Activated CD4-positive, alpha-beta T cell treated with anti-CD3 and anti-CD28 coated beads, Interleukin-2, Interleukin-4, amounts not matched to agents 100 ng/mL and 50 ng/mL, durations not matched to agents 16 hours and 8 hours (primary cell): ENCODE measurements at places on chromosomes 2 and 18.

GRCh38 chr2:143190431-143190830 lies 61.2 kb downstream of the ARHGAP15 start:
- DNase-seq, result no peak

DNA sequence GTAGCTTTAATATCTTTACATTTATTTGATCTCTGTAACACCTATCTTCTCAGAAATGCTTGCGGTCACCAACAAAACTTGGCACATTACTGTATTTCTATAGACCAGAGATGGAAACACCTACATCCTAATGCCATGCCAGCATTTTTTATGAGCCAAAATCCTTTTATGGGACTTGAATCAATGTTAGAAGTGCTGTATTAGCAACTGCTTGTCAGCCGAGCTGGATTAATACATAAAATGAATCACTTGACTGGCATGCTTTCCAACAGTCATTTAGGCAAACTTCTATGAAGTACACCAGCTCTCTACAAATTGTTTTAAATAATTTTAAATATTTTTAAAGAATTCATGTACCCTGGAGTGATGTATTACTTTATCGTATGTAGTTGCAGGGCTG lies 272.9 kb upstream of the NRP2 start:
- DNase-seq, result no peak

DNA sequence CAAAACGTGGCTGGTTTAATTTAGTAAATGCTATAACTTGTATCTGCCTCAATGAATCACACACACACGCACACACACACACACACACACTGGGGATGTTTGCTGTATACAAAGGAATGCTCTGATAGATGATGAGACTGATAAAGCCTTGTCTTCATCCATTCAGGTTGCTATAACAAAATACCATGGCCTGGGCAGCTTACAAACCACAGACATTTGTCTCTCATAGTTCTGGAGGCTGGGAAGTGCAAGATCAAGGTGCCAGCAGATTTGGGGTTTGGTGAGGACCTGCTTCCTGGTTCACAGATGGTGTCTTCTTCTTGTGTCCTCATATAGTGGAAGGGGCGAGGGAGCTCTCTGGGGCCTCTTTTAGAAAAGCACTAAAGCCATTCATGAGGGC lies 149.5 kb upstream of the HDAC4 start:
- no peak for DNase-seq

DNA sequence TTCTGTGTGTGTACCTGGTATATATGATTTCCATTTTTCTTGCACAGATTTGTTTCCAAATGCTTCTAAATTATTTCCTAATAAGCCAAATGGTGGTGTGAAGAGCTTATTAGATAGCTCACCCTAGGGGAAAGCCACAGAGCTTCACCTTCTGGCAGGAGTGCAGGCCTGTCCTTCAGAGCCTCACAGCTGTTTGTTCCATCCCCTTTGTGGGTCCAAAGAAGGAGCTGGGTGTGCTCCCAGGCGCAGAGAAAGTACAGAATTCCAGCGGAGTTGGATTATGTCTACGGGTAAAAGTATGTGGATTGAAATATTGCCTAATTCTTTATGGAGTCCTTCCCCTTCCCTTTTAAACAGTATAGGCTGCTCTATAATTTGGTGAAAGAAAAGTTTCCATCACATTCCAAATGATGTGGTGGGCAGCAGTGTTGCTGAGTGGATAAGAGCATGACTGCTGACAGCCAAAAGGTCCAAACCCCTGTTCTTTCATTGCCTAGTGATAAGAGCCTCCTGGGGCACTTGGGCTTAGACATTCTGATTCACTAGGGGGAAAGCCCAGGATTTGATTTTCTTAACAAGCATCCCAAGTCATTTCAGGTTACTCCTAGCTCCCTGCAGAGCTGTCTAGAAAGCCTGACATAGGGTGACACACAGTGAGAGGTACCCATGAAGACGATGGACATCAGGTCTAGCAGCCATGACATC lies 86.6 kb downstream of the WDSUB1 start:
- no peak for DNase-seq

DNA sequence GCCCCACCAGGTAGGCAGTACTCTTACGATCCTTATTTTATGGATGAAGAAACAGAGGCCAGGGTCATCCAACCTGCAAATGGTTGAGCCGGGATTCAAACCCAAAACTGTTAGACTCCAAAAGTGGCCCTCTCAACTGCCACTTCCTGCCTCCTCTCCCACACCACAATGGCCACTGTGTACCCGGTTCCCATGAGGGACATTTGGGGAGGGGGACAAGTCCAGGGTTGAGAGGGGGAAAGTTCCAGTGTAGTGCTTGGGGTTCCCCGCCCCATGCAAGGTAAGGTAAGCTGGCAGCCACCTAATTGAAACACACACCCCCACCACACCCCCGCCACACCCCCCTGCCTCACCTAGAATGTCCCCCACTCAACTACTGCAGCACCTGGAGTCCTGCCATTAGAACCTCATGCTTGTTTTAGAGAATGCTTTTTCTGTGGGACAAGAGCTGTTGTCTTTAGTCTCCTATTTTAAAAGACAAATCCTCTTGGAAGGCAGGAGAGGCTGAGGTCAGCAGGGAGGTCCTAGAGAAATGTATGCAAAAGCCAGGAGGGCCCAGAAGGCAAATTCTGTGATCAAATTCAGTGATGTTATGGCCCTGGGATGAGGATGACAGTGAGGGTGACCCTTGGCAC lies 145.2 kb downstream of the ZFP36L2 start:
- no peak for DNase-seq

- DNase-seq, result no peak
These were observed 54.6 kb downstream of the CYP27C1 start for GRCh38 chr2:127165539-127165935.

DNA sequence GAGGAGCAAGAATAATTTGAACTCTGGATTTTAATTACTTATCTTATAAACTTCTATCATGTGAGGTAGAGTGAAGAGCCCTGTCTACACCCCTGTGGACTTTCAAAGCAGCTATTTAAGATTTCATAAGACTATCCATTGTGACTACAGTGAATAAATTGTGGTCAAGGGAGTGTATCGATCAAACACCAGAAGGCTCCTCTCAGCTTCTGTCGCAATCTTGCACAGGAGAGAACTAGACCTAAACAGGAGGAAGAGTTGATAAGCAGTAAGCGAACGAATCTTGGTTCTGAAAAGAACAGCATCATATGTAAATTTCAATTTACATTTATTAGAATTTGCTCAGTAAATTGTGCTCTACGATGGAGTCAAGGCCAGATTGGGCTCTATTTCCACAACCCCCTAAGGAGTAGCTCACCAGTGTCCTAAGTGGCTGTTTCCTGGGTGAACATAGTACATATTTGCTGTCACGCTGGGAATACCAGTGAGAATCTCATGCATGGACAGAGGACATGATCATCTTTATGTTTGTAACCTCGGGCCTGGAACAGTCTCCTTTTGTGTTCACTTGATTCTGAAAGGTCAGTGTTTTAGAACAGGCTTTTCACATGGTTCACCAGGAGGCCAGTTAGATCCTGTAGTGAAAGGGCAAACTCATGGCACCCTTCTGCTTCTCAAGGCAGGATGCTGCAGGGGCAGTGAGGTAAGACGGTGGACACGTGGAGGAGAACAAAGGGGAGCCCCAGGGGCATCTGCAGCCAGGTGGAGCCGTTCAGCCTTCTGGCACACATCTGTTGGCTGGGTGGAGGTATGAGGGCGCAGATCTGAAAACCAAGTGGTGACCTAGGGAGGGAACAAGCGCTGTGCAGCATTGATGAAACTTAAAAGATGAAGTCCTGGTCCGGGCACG lies 33.3 kb downstream of the NPAS2 start:
- DNase-seq, result no peak

- no peak for DNase-seq
These were observed 155.1 kb downstream of the SS18 start for GRCh38 chr18:25935356-25935755.
